GM13976 (cell line): ENCODE measurements at places on chromosomes 3 and 15.

DNA sequence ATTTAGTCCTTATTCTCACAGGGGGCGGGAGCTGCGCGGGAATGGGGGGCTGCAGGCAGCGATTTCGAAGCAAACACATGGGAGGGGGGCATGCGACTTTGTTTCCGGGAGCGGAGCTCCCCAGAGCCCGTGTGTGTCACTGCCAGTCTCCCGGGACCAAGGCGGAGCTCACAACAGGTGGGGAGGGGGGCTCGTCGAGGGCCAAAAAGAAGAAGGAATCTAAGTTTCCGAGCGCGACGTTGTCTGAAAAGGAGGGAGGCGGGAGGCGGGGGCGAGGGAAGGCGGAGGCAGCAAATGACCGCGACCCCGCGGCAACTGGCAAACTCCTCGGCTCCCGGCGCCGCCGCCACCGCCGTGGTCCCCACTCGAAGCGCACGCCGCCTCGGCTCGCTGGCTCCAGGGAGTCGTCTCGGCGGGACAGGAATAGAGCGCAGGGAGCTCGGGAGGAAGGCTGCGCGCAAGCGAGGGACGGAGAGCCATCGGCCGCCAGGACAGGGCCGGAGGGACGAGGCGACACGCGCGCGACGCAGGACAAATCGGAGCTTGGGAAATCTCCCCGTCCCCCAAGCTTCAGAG lies 1.4 kb downstream of the FOXP1 start:
- peak; percentile 22 for DNase-seq

- no peak for DNase-seq
Observed at GRCh38 chr3:186280737-186281136, 81.3 kb downstream of the DGKG start.

DNA sequence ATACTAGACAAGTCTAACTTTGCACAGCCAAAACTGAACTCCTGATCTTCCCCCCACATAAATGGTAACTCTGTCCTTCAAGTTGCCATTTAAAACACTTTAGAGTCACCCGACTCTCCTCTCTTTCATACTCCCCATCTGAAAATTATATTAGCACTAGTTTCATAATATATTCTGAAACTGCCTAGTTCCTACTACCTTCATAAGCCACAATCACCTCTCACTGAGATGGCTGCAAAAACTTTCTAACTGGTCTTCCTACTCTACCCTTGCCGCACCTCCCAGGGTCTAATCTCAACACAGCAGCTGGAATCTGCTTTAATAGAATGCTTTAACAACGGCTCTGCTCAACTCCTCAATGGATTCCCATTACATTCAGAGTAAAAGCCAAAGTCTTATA lies 55.0 kb downstream of the GLB1 start:
- DNase-seq: no peak

DNA sequence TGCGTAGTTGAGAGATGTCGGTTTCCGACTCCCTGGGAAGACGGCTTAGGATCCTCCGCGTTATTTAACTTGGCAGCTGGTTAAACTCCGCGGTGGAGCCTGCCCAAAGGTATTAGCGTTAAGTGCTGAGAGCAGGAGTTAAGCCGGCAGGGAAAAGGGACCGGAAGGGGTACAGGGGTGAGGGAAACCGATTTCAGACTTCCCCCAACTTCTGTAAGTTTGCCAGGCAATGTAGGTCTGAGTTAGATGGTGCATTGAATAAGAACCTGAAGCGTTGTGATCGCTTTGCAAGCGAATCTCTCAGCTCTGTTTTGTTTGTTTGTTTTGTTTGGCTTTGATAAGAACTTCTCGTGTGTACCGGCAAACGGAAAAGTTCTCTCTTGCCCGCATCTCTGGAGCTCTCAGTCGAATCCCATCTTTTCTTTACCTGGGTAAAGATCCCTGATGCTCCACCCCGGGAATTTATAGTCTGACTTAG lies 6.0 kb upstream of the FEZF2 start:
- no peak for DNase-seq

- DNase-seq: no peak
Observed at GRCh38 chr15:71274448-71274798, 159.2 kb downstream of the THSD4 start.

DNA sequence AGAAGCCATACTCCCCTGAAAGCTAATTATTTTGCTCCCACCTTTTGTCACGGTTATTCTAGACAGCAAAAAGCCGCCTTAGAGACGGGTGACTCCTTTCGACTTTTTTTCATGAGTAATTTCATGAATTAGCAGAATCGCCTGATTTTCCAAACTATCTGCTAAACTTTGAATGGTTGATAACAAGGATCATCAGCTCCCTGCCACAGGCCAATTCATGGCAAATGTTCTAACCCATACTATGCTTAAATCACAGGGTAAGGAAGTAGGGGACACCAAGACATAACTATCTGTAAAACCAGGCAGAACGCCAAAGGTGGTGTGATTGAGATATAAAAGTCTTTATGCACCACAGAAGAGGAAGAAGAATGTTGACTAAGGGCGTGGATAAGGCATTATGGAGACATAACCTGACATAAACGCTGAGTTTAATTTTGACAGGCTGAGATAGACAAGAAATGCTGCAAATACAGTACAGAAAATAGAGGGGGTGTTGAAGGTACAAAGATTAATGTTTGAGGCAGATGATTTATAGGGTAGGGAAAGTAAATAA lies 891 bp upstream of the DMXL2 start:
- DNase-seq: no peak

DNA sequence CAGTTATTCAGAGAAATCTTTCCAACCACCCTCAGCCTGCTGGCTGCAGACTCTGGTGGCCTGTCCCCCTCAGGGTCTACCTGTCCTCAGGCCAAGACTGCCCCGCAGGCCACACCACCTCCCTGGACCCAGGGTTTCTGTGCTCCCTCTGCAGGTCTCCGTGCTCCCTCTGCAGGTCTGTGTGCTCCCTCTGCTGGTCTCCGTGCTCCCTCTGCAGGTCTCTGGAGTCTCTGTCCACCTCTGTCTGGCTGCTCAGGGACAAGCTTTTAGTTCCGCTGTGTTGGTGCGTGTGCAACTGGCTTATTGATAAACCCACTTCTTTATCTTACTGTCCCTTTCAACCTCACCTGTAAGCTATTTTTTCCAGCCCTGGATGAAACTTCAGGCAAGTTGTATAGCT lies 30.1 kb downstream of the BDH1 start:
- no peak for DNase-seq
